ENCODE measurements at places on chromosomes 13 and 19.

DNA sequence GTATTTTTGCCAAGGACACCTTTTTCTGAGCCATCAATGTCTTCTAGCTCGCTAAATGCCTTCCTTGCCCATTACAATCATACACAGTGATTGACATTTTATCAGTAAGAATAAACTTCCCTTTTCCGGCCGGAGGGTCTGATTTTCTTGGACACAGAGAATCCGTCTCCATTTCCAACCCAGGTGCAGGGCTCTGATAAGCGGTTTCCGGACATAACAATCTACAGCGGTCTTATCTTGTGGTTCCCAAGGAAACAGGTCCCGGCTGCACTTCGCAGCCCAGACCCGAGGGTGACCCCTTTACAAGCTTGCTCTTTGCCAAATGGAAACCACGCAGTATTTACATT lies 5.1 kb upstream of the ZNF77 start:
- no peak for DNase-seq

DNA sequence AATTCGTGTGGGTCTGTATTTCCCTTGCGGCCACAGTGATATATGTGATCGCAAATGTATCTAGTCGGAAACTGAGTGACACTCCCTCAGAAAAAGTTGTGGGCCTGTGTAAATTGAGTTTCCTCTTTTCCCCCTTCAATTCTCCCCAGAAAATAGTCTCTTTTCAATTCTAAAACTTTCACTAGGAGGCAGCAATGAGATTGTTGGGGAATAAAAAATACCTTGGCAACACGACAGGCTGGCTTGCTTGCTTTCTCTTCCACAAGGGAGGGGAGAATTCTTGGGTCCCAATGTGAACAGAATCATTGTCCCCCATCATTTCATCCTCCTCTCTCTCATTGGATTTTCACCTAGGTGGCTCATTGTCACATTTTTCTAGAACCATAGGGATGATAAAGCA lies 3.7 kb upstream of the SOX21 start:
- no peak for DNase-seq

- DNase-seq, result no peak
Measured at GRCh38 chr13:78876915-78877549, 218.1 kb upstream of the OBI1 start.

DNA sequence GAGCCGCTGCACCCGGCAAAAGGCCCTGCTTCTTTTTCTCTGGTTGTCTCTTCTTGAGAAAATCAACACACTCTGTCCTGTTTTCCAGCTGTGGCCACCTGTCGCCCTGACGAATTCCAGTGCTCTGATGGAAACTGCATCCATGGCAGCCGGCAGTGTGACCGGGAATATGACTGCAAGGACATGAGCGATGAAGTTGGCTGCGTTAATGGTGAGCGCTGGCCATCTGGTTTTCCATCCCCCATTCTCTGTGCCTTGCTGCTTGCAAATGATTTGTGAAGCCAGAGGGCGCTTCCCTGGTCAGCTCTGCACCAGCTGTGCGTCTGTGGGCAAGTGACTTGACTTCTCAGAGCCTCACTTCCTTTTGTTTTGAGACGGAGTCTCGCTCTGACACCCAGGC lies 17.2 kb downstream of the LDLR start:
- DNase-seq, result no peak

DNA sequence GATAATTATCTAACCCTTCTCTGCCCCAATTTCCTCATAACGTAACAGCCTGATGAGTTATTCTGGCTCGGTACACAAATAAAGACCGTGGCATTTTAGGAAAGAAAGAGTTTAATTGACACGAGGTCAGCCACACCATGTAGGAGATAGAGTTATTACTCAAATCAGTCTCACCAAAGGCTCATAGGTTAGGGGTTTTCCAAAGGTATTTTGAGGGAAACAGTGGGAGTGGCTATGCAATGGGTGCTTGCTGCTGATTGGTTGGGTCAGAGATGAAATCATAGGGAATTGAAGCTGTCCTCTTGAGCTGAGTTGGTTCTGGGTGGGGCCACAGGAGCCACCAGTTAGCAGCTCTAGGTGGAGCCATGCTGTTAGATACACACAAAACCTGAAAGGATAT lies 137.5 kb downstream of the FREM2 start:
- DNase-seq, result no peak

GRCh38 chr13:99395436-99395835 lies 88.2 kb upstream of the GPR183 start:
- DNase-seq, result no peak

DNA sequence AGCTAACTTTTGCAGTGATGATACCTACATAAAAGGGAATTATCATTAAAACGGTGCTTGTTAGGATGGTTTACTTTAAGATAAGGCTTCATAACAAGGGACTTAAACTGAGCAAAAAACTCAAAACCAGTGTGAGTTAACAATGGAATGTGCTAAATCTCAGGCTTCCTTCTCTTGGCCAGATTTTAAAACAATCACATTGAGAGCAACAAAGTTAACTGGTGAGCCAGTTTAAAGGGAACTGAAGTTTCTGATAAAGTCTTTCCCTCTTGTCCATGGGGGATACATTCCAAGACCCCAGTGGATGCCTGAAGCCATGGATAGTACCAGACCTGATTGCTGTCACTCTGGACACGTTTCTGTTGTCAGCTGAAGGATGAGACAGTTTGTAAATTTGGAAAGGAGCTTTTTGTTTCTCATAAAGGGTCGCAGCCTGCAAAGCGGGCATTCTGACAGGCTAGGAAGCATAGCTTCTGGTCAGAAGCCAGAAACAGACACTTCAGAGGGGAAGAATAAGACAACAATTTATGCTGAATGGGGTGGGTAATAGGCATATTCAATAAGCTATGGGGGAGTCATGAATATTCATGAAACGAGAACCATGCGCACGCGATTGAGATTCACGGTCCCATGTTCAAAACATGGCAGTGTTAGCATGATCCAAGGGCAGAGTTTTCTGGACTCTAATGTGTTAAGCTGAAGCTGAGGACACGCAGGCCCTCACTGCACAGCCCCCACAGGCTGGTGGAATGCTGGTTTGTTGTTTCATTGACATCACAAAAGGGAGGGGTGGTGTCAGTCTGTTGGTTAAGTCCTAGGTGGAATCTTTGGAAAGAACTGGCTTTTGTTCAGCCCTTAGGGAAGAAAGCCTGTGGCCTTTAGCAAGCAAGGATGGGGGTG lies 150.6 kb upstream of the RNF113B start:
- DNase-seq, result no peak

GRCh38 chr13:43227721-43228120 lies 204.3 kb downstream of the DNAJC15 start:
- no peak for DNase-seq

- no peak for DNase-seq
Measured at GRCh38 chr13:95707442-95708390, 30.8 kb downstream of the DNAJC3 start.

- no peak for DNase-seq
Measured at GRCh38 chr19:38733493-38734175, 10.6 kb downstream of the CAPN12 start.

DNA sequence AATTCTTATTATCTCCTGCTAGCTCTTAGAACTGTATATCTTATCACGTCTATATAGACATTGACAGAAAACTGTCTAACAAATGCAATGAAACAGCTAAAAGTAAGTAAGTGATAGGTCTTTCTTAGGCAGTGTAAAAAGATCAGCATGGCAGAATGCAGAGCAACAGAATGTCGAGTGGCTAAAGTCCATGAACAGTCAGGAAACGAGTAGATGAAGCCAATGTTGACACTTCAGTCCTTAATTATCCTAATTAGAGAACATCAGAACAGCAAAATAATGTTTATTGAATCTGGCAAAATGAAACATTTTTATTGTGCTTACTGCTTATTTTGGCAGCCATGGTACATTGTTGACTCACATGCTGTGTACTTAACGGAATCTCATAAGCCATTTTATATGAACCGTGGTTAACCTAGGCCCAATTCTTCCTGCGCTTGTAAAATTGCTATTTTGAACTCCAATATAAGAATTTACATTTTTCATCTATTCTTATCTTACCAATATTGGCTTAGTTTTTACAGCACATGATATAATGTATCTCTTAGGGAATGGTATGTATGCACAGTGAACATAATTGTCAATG lies 748.1 kb downstream of the DACH1 start:
- DNase-seq, result no peak
